Neural progenitor cell (in vitro differentiated cells): ENCODE measurements at places on chromosomes 6 and 20.

- DNase-seq, result no peak
- H3K27ac ChIP-seq, result no peak overlapping the region
- H3K4me1 ChIP-seq, result peaks cover 20% of the 10 kb centered on the region
These were observed 73.6 kb downstream of the NOL4L start for GRCh38 chr20:32511358-32512046.

GRCh38 chr20:25198663-25199383 lies 3.3 kb downstream of the ENTPD6 start:
- no peak overlapping the region for H3K27ac ChIP-seq
- no peak overlapping the region for H3K4me3 ChIP-seq
- peak; percentile 33 for DNase-seq

DNA sequence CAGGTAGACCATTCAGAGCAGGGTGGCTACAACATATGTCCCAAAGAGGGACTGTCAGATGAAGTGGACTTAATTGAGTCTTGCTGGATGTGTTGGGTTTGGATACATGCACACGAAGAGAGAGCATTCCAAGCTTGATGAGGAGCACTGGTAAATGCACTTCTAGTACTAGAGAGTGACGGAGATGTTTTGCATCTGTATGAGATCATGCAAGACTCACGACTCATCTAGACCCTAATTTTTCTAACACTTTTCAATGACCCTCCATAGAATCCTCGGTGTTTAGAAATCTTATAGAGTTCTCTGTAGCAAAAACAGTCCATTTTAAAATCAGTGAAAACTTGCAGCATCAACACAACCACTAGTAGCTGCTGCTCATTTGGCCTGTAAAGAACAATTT lies 4.8 kb upstream of the AIG1 start:
- no peak overlapping the region for H3K4me3 ChIP-seq
- no peaks in the 10 kb centered on the region for H3K36me3 ChIP-seq
- no peak for DNase-seq
- no peaks in the 10 kb centered on the region for H3K27me3 ChIP-seq
- H3K4me1 ChIP-seq, result no peaks in the 10 kb centered on the region
- H3K27ac ChIP-seq, result no peak overlapping the region

DNA sequence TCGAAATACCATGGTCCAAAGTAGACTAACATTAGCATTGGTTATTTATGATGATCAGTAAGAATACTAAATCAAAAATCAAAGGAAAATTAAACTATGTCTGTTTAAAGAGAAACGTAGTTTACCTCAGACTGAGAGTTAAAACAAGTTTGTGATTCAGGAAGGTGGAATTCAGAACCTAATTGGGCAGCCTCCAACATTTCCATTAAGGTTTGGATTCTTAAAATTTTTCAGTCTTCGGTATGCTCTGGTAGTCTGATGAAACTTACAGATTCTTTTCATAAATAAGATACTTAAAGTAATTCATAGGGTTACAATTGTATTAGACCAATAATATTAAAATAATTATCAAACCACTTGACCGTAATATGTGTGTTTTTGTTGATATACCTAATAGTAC lies 18.6 kb downstream of the HFE start:
- no peaks in the 10 kb centered on the region for H3K36me3 ChIP-seq
- H3K4me1 ChIP-seq, result peaks cover 13% of the 10 kb centered on the region
- no peak overlapping the region for H3K27ac ChIP-seq
- no peak overlapping the region for H3K4me3 ChIP-seq
- H3K27me3 ChIP-seq, result no peaks in the 10 kb centered on the region

GRCh38 chr6:148200293-148200692 lies 142.3 kb upstream of the SASH1 start:
- no peaks in the 10 kb centered on the region for H3K4me1 ChIP-seq
- no peak overlapping the region for H3K4me3 ChIP-seq
- no peak for DNase-seq
- H3K27me3 ChIP-seq, result no peaks in the 10 kb centered on the region
- H3K27ac ChIP-seq, result no peak overlapping the region

DNA sequence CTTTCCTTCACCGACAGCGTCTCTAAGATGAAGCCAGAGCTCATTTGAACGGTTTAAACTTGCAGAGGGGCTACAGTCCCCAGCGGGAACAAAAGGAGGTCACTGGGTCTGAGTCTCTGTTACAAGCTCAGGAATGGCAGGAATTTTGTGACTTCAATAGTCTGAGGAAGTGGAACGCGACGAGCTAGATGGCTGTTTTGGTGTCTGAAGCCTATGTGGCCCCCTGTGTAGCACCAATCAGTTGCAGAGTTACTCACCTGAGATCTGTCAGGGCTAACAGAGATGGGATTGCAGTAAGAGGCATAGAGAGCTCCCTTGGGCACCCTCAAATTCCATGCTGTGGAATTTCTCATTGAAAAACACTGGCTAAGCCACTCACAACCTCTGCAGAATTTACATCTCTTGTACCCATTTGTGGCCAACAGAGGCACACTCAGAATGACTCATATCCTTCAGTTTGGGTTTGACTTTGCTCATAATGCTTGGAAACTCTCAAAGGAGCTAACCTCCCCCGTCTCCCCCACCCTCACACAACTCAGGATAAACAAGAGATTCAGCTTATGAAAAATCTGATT lies 7.1 kb upstream of the TCP11 start:
- no peaks in the 10 kb centered on the region for H3K27me3 ChIP-seq
- DNase-seq, result peak; percentile 95
- H3K4me3 ChIP-seq, result peak overlapping the region; percentile 13
- H3K4me1 ChIP-seq, result peaks cover 31% of the 10 kb centered on the region
- H3K27ac ChIP-seq, result no peak overlapping the region

DNA sequence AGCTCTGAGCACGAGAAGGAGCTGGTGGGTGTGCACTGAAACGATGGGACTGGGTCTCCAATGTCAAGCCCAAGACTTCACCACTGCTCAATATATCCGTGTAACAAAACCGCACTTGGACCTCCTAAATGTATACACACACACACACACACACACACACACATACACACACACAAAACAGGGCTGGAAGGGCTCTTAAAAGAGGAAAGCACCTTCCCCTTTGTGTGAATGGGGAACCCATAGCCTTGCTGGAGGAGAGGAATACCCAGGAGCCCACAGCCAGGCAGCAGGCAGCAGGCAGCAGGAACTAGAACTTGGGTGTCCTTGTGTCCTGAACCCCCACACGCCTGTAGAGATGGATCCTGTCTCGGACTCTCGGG lies 29.8 kb downstream of the TGM2 start:
- H3K27me3 ChIP-seq, result no peaks in the 10 kb centered on the region
- no peak overlapping the region for H3K27ac ChIP-seq
- no peaks in the 10 kb centered on the region for H3K4me1 ChIP-seq
- H3K36me3 ChIP-seq, result no peaks in the 10 kb centered on the region
- H3K4me3 ChIP-seq, result no peak overlapping the region
- DNase-seq, result no peak

GRCh38 chr20:19779634-19780033 lies 21.6 kb downstream of the RIN2 start:
- no peak overlapping the region for H3K27ac ChIP-seq
- DNase-seq, result no peak
- H3K36me3 ChIP-seq, result no peaks in the 10 kb centered on the region
- H3K4me1 ChIP-seq, result peaks cover 16% of the 10 kb centered on the region
- H3K4me3 ChIP-seq, result no peak overlapping the region
- no peaks in the 10 kb centered on the region for H3K27me3 ChIP-seq
